ENCODE measurements at places on chromosomes 1 and 21.

GRCh38 chr1:39990428-39990827 is 35.5 kb downstream of the MFSD2A start:
- no peak for DNase-seq

- no peak for DNase-seq
Observed at GRCh38 chr21:29124645-29125044, 5.8 kb upstream of the MAP3K7CL start.

DNA sequence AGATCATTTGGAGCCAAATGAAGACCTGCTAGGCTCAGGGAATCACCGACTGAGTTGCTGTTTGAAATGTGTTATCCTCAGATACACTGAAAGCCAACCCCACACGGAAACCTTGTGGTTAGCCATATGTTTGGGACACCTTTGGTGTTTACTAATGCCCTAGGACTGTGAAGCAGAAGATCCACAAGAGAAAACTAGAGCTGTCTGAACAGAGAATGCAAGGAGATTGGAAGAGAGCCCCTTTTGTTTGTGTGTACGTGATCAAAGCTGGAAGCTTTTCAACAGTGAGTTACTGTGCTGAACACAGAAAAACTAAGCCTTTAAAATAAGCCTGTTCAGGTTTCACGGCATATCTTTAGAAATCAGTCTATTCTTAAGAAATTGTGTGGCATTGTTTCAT is 908.2 kb upstream of the ADGRL2 start:
- no peak for DNase-seq

DNA sequence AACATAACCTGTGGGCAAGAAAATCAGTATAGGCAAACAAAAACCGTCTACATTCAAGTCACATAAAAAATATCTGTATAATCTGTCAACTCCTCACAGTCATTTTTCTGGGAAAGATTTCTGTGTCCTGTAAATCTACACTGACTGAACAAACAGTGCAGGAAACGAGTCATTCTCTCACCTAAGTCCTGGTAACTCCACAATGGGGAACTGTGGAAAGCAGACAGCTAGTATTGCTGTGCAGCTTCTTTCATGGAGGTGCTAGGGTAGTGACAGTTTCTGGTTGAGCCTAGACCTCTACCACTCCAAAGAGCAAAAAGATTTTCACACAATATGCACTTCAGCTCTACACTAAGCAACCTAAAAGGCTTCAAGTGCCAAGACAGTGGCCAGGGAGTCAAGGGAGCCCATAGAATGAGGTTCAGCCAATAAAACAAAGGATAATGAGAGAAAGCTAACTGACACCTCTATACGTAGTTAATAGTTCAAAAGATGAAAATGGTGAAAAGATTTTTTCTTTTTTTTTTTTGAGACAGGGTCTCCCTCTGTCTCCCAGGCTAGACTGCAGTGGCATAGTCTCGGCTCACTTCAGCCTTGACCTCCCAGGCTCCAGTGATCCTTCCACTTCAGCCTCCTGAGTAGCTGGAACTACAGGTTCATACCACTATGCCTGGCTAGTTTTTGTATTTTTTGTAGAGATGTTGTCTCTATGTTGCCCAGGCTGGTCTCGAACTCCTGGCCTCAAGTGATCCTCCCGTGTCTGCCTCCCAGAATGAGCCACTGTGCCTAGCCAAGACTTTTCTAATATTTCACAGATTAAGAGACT is 5.5 kb downstream of the PTP4A2 start:
- DNase-seq, result no peak

DNA sequence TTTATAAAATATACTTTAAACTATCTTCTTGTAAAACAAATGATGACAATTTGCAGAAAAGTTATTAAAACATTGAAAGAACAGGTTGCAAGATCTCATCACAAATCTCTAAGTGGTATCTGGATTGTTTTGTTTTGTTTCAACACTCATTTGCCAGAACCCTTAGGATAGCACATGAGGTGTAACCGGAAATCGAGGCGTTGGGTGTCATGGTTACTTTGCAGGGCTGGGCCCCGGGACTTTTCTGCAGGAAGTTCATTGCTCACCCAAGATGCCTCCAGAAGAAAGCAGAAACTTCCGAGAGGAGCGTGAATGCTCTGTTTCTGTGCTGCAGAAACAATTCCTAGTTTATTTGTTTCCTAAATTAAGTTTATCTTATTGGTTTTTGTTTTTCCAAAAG is 2.5 kb downstream of the DISC1 start:
- no peak for DNase-seq

DNA sequence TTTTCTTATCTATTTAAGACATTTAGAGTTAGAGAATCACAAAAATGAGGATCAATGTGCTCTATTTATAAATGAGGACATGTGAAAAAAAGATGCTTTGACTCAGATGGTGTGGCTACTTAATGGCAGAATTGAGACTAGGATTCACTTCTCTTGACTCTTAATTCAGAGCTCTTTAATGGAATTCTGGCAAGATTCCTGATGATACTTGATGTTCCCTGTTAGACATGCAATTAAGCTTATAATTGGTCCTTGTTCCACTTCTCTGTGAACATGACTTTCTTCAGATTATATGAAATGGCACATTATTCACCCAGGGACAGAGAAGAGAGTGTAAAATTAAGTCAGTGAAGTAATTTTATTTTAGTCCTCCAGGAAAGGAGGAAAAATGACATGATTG is 165.3 kb downstream of the LRRC7 start:
- DNase-seq, result no peak

DNA sequence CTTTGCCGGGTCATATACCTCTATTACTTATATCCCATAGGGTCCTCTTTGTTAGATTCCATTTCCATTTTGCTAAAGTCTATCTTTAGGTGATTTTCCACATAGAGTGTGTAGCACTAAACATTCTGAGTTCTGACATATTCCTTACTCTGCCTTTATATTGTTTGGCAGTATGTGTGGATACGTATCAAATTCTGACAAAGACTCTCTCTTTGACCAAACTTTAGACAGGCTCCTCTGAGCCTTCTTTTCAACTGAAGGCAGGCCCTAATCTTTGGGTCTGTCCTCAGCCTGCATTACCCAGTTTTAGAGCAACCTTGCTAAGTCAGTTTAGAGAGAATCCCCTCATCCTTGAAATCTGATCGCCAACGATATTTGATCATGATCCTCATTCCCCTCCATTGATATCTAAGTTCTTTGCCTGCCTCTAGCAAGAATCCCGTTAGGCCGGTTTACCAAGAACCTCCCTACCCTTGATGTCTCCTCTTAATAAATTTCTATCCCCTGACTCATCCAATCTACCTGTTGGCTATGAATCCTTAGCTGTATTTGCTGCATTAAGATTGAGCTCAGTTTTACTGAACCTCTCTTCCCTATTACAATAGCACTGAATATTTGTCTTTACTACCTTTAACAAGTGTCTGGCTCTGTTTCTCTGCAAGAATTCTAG is 10.4 kb upstream of the PPT1 start:
- no peak for DNase-seq

- no peak for DNase-seq
Observed at GRCh38 chr21:42973309-42973990, 912 bp upstream of the PKNOX1 start.

- no peak for DNase-seq
Observed at GRCh38 chr1:172172352-172172831, 248.1 kb upstream of the C1orf105 start.

DNA sequence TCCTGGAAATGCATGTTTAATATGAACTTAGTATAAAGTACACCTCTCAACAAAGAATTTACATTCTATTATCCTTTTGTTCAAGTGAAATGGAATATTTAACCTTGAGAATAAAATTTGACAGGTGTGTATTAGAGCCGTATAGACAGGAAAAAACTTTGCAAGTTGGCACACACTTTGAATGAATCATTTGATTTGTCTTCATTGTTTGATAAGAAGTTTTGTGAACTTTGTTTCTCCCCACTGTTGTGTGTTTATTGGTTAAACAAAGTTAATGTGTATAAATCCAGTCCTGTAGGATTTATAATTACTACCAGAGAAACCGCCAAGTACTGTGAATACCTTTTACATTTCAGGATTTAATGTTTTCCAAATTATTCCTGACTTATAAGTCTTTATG is 2.0 kb downstream of the SYDE2 start:
- no peak for DNase-seq

DNA sequence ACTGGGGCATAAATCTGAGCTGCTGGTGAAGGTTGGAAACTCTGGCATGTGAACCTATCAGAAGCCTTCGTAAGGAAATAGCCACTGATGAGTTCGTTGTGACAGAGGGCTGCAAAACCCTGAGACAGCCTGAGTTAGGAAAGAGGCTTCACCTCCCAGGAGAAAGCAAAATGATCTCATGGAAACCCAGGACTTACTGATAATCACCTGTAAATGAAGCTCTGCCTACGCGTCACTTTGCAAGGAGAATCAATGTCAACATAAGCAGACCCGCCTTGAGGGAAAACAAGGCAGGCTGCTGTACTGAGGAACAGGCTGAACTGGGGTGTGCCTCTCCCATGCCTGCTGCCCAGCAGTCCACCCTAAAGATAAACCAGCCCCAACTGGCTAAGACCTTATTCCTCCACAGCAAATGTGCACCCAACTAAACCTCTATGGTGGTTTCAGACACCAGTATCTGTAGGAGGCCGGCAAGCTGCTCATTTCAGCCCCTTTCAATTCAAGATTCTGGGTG is 46.8 kb upstream of the SLC44A3 start:
- no peak for DNase-seq

- no peak for DNase-seq
Observed at GRCh38 chr1:180598333-180598974, 33.4 kb upstream of the XPR1 start.

- DNase-seq, result no peak
Observed at GRCh38 chr1:18960409-18960808, 3.9 kb upstream of the IFFO2 start.

- DNase-seq, result no peak
Observed at GRCh38 chr1:150001415-150001814, 9.1 kb downstream of the OTUD7B start.

DNA sequence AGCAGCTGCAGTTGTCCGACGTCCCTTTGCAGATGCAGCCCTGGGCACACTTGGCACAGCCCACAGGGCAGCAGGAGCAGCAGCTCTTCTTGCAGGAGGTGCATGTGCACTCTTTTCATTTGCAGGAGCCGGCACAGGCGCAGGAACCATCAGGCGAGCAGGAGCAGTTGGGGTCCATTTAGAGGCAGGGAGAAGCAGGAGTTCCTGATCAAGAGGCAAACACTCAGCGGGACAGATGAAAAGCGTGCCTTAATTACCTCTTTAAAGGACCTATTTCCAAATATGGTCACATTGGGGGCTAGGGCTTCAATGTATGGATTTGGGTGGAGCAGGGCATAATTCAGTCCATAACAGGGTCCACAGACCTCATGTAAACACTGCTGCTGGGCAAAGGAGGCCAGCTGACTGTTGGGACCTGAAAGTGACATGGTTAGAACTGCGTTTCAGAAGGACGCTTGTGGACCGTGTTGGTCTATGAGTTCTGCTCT is 4.3 kb upstream of the CPLANE2 start:
- DNase-seq, result no peak

DNA sequence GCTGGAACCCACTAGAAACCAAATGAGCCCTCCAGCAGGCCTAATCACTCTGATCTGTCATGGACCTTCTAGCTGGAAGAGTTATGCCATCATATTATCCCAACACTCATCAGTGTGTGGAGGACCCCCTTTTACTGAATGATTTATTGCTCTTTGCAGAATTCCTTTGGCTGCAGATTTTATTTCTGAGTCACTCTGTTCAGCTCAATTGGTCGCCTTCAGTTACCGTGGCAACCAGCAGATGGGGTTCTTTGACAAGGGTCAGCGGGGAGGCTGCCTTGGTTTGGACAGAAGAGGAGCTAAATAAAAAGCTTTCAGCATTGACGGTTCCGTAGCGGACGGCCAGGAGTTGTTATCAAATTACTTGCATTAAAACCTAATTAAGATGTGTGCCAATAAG is 220.1 kb downstream of the SDCCAG8 start:
- DNase-seq, result no peak

- DNase-seq, result no peak
Observed at GRCh38 chr1:192880231-192880630, 71.4 kb downstream of the RGS2 start.

DNA sequence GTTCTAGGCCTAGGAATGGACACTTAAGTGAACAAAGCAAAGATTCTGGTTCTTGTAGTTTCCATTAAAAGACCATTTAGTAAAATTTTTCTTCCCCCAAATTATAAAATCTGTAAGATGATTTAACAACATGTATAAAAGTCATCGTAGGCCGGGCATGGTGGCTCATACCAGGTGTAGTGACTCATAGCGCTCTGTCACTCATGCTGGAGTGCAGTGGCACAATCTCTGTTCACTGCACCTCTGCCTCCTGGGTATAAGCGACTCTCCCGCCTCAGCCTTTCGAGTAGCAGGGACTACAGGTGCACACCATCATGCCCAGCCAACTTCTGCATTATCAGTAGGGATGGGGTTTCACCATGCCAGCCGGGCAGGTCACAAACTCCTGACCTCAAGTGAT is 9.1 kb downstream of the ASPM start:
- no peak for DNase-seq

GRCh38 chr1:60255565-60255964 is 182.0 kb upstream of the C1orf87 start:
- no peak for DNase-seq

- DNase-seq, result no peak
Observed at GRCh38 chr1:169701261-169702005, 10.0 kb downstream of the SELL start.

- DNase-seq, result no peak
Observed at GRCh38 chr21:37196847-37197246, 70.3 kb downstream of the VPS26C start.

GRCh38 chr1:218557731-218558130 is 212.6 kb downstream of the TGFB2 start:
- DNase-seq, result no peak

DNA sequence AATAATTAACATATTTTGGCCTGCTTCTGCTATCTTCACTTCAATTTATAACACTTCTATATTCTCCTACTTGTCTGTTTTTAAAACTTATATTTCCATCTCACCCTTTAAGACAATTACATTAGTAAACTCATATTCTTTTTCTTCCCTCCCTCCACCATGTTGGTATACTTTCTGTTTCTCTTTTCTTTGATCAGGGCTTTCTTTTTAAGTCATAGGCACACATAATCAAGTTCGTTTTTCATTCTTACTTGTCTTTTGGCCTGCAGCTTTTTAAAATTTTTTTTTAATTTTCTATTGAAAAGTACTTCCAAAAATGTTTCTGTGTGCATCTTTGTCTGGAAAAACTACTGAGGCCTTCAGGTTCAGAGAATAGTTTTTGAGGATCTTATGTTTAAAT is 2.3 kb downstream of the PYHIN1 start:
- no peak for DNase-seq

DNA sequence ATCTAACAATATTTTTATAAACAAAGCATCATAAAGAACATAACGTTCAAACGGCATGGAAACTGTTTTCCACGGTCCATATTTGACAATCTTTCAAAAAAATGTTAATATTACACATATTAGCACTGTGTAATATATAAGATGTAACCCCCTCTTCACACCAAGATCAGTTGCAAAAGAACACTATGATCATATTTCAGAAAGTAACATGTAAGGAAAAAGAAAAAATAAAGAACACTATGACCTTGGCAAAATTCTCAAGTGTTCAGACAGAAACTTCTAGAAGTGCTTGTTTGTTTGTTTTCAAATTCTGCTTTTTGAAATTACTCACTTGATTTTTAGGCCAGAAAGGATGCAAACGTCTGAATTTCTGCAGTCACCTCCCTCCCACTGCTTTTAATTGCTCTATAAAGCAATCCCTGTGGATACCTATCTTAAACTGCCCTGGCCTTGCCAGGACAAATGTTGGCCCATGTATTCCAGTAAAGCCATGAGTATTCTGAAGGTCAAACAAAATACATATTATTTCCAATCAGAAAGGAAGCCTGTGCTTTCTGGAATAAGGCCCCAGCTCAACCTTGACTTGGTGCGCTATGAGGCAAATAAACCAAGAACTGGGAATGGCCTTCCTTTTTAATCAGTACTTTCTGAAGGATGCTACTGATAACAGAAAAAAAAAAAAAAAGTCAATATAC is 68.6 kb downstream of the TGFBR3 start:
- no peak for DNase-seq

All from activated naive CD4-positive, alpha-beta T cell (primary cell).